Calu3 (cell line): ENCODE measurements at places on chromosomes 2 and 18. TPM values are rescaled to one million over a fixed set of nuclear protein-coding genes. Genes with fewer than 3 reads are reported as not detected.

DNA sequence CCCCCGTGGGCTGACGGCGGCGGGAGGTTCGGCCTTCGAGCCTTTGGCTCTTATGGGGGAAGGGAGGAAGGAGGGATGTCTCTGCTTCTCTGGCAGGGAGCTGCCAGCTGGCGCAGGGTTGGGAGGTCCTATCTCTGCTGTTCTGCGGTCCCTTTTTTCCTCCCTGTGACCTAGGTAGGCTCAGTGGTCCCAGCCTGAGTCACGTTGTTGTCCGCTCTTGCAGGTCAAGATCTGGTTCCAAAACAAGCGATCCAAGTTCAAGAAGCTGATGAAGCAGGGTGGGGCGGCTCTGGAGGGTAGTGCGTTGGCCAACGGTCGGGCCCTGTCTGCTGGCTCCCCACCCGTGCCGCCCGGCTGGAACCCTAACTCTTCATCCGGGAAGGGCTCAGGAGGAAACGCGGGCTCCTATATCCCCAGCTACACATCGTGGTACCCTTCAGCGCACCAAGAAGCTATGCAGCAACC, 2.5 kb downstream of the DLX1 start:
- no peak for DNase-seq

DNA sequence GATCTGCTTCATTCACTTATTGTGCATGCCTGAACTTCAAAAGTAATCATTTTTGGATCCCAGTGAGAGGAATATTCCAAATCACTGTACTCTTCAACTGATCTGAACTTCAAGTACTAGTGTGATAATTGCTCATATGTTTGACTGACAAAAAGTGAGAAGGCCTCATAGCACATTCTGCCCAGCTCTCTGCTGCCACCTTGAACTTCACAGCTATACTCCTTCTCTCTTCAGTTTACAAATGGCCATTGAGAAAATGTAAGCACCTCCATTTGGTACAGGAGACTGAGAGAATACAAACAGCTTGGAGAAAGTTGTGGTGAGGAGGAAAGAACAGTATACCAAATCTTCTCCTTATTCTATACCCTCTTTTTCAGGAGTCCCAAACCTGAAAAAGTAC, 946.0 kb upstream of the CHAC2 start:
- no peak for DNase-seq

GRCh38 chr2:85523062-85523902, 15.7 kb upstream of the MAT2A start:
- DNase-seq, result no peak

GRCh38 chr2:176575237-176575744, 306.0 kb downstream of the MTX2 start:
- no peak for DNase-seq

DNA sequence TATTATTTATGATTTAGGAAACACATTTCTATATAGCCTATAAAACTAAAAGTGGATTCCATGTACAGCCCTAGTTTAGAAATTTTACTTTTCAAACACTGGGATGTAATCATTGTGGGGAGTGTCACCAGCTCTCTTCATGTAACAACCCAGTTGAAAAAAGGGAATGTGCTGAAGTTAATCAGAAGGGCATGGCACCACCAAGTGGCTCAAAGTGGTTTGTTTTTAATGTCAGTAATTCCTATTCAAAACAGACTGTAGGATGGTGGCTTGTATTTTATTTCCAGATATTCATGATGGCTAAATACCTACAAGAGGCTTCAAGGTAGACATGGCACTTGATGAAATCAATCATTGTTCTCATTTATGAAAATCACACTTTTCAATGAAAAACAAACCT, 58.1 kb upstream of the TMEM182 start:
- peak; percentile 37 for DNase-seq

GRCh38 chr18:70411307-70411706, 122.5 kb downstream of the SOCS6 start:
- DNase-seq, result no peak

DNA sequence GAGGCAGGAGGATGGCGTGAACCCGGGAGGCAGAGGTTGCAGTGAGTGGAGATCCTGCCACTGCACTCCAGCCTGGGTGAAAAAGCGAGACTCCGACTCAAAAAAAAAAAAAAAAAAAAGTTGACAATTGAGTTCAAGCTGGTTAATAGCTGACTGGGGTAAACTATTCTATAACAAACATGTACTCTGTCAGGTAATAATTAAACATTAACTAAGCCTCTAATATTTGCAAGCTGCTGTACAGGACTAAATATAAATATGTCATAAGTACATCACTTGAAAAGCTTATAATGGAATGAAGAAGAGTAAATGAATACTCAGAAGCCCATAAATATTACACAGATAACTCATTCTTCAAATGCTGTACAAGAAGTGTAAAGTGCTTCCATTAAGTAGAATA, 190.4 kb upstream of the CRIM1 start:
- no peak for DNase-seq

- no peak for DNase-seq
These were observed 176.8 kb downstream of the LOXHD1 start for GRCh38 chr18:46480226-46480625.

- no peak for DNase-seq
These were observed 22.7 kb upstream of the RNF149 start for GRCh38 chr2:101331202-101331601.

- no peak for DNase-seq
These were observed 36.6 kb downstream of the ZAP70 start for GRCh38 chr2:97750017-97750416.

GRCh38 chr2:54176577-54176976, 61.2 kb downstream of the ACYP2 start:
- peak; percentile 42 for DNase-seq

GRCh38 chr2:142873831-142874287, 3.6 kb upstream of the KYNU start:
- DNase-seq, result no peak

PRKAG3 gene
- not detected in 2 replicates for total RNA-seq

ANKRD30BL gene
- total RNA-seq, result not detected in 2 replicates

CDH20 gene
- not detected in 2 replicates for total RNA-seq

ANKRD30B gene
- total RNA-seq, result not detected in 2 replicates
